ENCODE measurements at places on chromosomes 13 and 19.

DNA sequence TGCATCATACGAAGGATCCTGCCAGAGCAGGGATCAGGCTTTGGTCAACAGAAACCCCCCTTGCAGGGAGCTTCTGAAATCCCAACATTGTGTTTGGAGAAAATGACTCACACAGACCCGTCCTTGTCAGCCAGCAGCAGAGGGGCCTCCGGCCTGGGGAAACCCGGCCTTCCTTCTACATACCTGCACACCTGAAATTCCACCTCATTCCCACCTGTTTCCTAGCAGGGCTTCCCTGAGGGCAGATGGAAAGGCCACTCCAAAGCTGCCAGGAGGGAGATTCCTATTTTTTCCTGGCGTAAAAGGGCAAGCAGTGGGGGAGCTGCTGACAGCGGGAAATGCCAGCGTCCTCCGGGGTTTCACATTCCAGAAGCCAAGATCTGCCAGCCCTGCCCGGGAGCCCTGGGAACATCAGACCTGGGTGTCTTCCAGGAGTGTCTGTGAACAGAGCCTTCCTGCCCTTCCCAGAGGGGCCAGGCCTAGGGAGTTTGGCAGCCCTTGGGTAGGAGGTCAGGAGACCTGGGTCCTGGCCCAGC, 3.0 kb upstream of the IGFL1 start:
- DNase-seq, result no peak

DNA sequence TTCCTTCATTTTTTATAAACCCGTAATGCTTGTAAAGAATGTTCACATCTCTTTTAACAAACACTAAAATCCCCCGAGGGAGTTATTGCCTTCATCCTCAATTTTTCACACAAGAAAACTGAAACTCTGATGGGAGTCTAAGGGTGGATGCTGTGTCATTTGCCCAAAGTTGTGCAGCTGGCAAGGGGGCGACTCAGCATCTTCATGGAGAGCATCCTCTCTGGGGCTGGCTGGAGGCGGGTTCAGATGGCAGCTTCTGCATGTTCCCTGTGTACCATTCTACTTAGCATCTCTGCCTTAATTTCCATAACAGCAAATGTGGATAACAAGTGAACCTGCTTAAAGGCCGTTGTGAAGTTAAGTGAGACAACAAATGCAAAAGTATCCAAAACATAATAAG, 256.4 kb downstream of the IRS2 start:
- no peak for DNase-seq

GRCh38 chr19:53812335-53812734, 11.8 kb downstream of the NLRP12 start:
- DNase-seq, result no peak

DNA sequence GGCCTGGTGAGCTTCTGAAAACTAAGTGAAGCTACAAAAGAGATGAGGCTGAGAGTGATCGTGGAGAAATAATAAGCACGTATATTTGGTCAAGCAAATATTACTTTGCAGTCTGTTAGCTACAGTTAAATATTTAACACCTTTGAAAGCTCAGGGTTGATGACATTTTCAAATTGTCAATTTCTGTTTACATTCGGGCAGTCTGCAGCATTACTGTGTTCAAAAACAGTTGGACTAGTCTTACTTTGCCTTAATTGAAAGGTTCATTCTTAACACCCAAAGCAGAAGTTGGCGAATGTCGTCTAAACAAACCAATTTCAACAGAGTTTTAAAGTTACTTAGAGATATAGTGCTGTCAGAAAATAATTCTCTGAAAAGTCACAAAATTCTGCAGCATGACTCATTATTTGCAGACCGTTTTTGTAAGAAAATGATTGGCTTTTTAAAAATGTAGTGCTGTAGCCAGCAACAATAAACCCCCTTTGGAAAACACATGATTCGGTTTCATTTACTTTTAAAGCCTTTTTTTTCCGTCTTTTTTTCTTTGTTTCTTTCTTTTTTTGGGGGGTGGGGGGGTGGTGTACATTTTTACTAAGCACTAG, 549.0 kb downstream of the GPC6 start:
- DNase-seq, result no peak

DNA sequence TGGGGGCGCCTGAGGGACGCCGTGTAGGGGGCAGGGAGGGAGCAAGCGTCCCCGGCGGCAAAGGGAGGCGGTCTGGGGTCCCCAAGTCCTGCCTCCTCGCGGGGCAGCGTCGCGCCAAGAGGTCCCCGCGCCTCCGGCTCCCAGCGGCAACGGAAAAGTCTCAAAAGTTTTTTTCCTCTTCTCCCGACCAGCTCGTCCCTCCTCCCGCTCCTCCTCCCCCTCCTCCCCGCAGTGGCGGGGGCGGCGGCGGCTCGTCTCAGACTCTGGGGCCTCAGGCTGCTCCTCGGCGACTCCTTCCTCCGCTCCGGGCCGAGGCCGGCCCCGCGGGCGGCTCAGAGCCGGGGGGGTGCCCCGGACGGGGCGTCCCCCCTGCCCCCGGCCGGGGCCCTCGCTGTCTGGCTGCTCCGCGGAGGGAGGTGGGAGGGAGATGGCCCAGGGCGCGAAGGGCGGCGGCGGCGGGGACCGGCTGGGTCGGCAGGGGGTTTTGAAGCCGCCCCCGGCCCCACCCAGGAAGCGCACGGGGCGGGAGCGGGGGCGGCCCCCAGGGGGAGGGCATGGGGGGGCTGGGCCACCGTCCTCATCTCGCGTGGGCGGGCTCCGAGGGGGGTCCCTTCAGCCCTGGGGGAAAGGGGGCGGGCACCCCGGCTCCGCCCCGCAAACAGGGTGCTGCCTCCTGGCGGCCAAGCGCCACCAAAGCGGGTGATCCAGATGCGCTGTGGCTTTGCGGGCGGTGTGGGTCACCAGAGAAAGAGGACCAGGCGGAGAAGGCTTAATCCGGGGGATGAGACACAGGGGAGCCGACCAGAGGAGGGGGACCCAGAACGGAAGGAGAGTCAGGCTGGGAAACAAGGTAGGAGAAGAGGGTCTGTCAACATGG, at the start of gene TGFB1:
TGFB1 (minus strand) TSS at position 457 of the 877 bp plus-strand sequence. CDS start 878 bp downstream, outside the sequence.
- peak; percentile 93 for DNase-seq

- DNase-seq, result no peak
Observed at GRCh38 chr13:112104881-112105234, 37.9 kb downstream of the SOX1 start.

DNA sequence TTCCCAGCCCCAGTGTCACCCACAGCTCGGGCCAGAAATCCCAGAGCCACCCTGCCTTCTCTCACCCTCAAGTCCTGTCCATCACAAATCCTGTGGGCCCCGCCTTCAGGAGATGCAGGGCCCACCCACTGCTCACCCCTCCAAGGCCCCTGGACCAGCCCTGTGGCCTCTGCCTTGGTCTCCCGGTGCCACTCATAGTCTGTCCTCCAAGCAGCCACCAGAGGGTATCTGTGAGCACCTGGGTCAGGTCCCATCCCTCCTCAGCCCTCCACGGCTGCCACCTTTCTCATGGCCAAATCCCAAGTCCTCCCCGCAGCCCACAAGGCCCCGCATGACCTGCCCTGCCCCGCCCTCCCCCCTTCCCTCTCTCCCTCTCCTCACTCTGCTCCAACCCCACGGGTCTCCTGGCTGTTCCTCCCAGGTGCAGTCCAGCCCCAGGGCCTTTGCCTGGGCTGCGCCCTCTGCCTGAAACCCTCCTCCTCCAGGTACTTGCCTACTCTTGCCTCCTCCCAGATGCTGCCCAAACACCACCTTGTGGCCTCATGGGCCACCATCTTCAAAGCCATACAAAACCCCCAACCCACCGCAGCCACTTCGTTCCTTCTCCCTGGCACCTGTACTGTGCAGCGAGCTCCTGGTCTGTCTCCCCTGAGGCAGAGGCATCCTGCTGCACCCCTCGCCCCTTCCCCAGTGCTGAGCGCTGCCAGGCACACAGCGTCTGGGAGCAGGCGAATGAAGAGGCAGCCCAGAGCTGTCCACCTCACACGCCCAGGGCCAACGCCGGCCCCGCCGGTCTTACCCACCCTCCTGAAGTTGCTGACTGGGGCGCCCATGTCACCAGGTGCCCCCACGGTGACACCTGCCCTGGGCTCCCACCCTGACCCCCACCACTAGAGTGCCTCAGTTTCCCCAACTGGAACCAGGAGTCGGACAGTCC, 13.2 kb upstream of the UQCR11 start:
- no peak for DNase-seq

DNA sequence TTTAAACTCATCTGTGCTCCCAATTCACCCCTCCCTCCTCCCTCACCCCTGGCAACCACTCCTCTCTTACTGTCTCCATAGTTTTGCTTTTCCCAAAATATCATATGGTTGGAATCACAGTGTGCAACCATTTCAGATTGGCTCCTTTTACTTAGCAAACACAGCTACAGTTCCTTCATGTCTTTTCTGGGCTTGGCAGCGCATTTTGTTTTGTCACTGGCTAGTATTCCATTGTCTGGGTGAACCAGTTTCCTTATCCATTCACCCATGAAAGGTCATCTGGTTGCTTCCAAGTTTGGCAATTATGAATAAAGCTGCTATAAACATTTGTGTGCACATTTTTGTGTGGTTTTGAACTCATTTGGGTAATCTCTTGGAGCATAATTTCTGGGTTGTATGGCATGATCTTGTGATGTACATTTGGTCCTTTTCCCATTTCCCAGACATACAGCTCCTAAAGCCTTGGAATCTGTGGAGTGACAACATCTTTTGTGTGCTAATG, 23.9 kb upstream of the GAS6 start:
- no peak for DNase-seq

Measured in central memory CD4-positive, alpha-beta T cell (primary cell).